ENCODE measurements at places on chromosomes 5 and 9.

GRCh38 chr5:118834710-118835109, 153.6 kb downstream of the DTWD2 start:
- DNase-seq = no peak

DNA sequence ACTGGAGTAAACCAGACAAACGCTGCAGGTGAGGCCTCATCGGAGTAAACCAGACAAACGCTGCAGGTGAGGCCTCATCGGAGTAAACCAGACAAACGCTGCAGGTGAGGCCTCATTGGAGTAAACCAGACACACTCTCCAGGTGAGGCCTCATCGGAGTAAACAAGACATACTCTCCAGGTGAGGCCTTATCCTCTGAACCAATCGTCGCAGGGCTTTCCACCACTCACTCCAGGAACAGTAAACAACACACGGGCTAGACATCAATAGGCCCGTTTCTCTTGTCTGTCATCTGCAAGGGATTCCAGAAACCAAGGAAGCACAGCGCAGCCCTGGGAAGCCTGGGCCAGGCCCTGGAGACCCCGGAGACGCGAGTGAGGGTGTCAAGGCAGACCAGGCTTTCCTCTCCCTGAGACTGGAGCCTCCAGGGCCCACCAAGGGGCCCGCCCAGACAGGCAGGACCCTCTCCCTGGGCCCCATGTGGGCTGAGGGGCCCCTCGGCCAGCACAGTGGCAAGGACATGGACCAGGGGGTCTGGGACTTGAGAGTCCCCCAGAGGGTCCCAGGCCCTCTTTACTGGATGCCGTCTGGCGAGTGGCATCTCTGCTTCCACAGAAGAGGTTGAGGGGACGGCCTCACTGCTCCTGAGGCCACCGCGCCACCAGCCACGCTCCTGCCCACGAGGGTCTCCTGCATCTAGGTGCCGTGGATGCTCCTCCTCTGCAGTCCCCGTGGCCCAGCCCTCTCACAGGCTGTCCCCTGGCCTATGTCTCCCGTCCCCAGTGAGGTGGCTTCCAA, 26.4 kb upstream of the NSMF start:
- DNase-seq = no peak

DNA sequence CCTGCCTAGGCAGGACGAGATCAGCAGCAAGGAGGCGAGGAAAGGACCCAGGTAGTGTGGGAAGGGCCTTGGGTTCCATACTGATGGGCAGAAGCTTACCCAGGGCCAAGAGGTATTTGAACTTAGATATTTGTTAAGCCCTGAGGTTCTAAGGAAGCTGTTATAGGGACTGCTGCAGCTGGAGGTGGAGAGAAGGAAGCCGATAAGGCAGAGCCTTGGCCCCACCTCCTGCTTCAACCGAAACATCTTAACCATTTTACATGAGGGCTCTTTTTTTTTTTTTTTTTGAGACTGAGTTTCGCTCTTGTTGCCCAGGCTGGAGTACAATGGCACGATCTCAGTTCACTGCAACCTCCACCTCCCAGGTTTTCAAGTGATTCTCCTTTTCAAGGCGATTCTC, 8.6 kb upstream of the AQP3 start:
- no peak for DNase-seq

DNA sequence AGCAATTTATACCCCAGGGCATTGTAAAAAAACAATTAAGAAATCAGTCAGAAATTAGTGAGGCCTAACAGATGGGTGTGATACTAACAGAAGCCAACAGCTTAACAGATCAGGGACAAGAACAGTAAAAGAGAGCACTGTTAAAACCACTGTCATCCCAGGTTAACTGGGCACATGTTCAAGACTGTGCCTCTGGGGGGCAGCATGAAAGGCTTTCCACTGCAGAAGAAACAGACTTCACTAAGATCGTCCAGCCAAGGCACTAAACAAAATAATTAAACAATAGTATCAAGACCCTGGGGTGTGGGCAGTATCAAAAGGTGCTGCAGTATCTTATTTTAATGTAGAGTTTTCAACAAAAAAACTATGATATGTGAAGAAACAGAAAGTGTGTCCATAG, 43.5 kb downstream of the FBN2 start:
- DNase-seq = no peak

DNA sequence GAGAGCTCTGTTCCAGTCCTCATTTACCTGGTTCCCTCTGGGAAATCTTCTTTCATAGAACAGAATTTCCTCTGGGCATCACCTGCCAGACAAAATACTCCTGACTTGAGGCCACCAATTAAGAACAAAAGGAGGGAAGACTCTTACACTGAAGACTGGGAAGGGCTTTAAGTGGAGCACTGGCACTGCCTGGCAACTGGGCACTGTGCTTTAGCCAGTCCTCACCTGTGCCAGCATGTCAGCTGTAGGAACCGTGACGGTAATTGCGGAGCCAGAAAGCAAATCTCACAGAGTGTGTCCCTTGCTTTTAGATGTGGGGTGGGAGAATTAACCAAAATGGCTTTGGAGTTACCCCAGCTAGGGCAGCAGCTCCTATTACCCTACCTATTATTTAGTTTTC, 40.6 kb downstream of the FAM219A start:
- DNase-seq = no peak

- no peak for DNase-seq
Observed at GRCh38 chr5:61587125-61587524, 255.1 kb downstream of the ZSWIM6 start.

DNA sequence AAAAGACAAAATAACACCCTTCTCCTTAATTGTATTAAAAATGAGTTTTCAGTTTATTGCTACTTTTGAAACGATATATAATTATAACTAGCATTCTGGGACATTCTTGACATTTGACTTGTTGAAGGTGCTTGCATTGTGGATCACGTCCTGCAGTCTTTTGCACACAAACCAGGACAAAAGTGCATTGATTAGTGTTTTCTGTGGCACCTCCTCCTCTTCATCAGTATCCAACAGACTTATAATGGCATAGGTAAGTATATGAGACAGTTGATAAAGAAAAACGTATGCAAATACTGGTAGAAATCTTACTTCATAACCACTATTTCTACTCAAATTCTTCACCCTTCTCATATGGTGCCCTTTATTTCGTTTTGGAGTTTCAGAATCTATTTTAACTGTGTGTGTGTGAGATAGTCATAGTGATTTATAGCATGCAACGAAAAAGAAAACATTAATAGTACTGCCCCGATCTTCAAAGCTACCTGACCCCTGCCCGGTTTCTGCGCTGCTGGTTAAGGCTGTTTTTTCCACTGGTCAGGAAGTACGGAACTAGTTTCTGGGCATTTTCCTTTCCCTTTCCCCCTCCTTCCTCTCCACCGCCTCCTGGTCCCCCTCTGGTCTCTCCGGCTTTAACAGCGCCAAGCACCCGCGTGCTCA, 639 bp upstream of the RASA1 start:
- no peak for DNase-seq

- DNase-seq = no peak
Observed at GRCh38 chr9:113446323-113446740, 17.2 kb upstream of the RGS3 start.

DNA sequence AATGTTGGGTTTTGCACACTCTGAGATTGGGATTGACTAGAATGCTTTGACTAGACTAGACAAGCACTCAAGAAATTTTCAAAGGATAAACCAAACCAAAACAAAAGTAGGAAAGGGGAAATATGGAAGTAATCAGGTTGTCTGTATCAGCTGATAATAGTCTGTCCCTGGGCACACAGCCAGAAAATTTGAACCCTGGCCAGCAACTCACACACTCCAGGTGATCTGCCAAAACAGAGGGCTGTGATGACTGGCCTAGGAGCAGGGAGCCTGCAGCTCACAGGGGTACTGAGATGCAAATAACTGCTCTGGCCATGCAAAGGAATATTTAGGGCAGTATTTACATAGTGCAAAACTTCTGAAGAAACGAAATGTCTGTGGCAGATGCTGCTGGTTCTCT, 112.3 kb upstream of the SMIM23 start:
- no peak for DNase-seq

GRCh38 chr9:29439961-29440360, 1866.7 kb upstream of the C9orf72 start:
- no peak for DNase-seq

- DNase-seq = no peak
Observed at GRCh38 chr5:16013334-16014065, 166.1 kb downstream of the MARCHF11 start.

DNA sequence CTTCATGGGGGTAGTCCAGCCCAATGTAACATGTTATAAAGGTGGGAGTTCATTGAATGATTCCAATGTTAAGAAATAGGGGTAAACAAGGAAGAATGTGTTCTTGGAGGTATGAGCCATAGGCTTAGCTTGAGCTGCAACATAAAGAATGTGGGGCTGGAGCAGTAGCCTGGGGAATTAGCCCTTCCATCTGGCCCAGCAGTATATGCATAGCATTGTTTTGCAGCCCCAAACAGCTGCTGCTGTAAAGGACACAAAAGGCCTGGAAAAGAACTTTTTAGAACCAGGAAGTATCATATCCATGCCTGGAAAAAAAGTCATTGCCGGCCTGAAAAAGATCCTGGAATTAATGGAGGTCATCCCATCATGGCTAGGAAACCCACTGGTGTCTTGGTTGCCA, 55.8 kb upstream of the SMARCA2 start:
- DNase-seq = no peak

- no peak for DNase-seq
Observed at GRCh38 chr9:123522251-123522650, 166.3 kb downstream of the CRB2 start.

DNA sequence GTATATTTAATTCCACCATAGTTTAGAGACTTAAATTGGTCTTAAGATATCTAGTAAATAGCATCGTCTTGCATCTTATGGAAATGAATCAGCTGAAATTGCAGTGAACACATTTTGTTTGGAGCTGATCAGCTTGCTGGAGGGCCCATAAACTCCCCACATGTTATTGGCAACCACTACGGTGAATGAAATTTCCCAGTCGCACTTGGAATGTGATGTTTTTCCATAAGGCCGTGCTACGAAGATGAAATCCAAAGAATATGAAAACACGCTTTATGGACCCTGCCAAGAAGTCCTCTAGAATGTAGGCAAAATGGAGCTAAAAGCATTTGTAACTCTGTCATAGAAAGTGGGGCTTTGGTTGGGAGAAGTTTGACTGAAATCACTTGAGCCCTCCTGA, 572.1 kb downstream of the ACTL7B start:
- no peak for DNase-seq

DNA sequence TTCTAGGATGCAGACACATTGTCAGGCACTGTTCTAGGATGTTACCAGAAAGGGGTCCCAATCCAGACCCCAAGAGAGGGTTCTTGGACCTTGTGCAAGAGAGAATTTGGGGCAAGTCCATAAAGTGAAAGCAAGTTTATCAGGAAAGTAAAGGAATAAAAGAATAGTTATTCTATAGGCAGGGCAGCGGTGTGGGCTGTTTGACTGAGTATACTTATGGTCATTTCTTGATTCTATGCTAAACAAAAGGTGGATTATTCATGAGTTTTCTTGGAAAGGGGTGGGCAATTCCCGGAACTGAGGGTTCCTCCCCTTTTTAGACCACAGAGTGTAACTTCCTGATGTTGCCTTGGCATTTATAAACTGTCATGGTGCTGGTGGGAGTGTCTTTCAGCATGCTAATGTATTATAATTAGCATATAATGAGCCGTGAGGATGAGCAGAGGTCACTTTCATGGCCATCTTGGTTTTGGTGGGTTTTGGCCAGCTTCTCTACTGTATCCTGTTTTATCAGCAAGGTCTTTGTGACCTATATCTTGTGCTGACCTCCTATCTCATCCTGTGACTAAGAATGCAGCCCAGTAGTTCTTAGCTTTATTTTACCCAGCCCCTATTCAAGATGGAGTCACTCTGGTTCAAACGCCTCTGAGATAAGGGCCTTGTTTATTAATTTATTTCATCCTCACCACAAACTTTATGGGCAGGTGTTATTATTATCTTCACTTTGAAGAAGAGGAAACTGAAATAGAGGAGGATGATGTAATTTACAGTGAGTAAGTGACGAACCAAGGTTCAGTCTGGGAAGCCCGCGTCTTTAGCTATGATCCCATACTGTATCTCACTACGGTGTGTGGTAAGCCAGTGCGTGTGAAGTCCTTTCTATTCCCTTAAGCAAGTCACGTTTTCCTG, 186.0 kb upstream of the KLF4 start:
- no peak for DNase-seq

GRCh38 chr5:43073597-43074546, 33.8 kb upstream of the ANXA2R start:
- DNase-seq = no peak

- no peak for DNase-seq
Observed at GRCh38 chr9:98706651-98707165, 2.0 kb downstream of the GABBR2 start.

DNA sequence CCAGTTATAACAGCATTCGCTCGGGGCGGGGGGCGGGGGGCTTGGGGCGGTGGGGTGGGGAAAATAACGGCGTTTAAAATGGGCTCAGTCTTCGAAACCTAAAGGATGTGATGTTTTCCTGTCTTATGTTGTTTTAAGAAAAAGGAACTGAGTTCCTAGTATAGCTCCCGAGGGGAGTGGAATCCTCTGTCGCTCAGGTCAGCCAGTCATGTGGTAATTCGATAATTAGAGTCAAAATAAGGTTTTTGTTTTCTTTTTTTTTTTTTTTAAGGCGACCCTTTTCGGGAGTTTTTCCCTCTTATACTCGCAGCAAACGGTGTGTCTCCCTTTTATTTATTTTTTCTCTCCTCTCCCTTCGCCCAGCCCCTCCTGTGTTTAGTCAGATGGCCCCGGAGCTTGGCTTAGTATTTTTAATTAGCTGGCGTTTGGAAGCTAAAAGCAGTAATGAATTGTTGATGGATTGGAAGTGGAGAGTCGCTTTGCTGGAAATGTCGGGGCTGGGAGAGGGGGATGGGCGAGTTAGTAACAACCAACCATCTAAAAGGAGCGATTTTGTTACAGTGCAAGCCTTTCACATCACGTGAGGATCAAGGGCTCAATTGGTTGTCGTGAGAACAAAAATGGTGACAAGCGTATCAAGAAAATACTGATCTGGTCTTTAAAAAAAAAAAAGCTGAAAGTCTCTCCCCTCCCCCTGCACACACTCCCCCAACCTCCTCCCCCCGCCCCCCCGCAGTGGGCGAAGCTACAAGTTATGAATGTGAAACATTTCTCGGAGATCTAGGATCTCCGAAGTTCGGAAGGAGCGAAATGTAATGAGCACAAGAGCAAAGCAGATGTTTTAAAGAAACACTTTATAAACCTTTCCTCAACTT, 714 bp upstream of the ZNF608 start:
- no peak for DNase-seq

GRCh38 chr5:56507351-56507930, 274.3 kb upstream of the ANKRD55 start:
- DNase-seq = no peak

GRCh38 chr9:83432877-83433550, 105.2 kb downstream of the FRMD3 start:
- DNase-seq = no peak

GRCh38 chr9:25703701-25704357, 25.6 kb upstream of the TUSC1 start:
- DNase-seq = no peak

DNA sequence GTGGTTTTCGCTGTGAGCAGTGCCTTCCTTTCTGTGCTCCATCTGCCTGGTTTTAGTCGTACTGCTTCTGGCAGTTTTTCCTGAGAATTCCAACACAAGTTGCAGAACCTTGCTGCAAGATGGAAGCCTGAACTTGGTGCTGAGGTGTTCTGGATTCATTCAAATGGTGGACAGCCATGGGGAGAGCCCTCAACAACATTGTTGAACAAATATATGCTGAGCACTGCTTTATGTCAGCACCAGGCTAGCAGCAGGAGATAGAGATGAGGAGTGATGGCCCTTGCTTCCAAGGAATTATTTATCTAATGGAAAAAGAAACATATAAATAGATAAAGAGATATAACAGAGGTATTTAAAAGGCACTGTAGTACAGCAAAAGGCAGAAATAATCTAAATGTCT, 7.3 kb upstream of the RPS6 start:
- no peak for DNase-seq

- no peak for DNase-seq
Observed at GRCh38 chr5:57470339-57470738, 12.3 kb downstream of the ACTBL2 start.

Data from stimulated activated CD8-positive, alpha-beta memory T cell treated with anti-CD3 and anti-CD28 coated beads, Interleukin-15, amount 100 ng/mL, for 24 hours (primary cell).